ENCODE measurements at places on chromosomes 4 and X. TPM values are rescaled to one million over a fixed set of nuclear protein-coding genes. Genes with fewer than 3 reads are reported as not detected.
A peak's percentile ranks its signal among the peaks of the same experiment; 100 is the strongest.

DNA sequence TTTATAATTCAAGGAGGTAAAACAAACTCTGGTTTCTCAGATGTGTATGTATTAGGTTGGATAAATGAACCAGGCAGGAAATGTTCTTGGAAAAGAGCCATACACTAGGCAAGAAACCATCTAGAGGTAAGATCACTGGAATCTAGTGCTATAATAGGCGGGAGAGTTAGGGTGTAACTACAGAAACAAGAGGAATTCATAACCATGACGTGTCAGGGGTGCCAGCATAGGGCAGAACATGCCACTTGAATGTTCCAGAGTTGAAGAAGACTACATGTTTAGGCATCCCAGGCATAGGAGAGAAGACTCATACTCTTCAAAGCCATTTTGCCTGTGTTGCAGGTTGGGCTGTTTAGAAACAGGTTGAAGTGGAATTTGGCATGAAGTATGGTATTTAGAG, 198.7 kb downstream of the CCNG2 start:
- DNase-seq, result no peak

DNA sequence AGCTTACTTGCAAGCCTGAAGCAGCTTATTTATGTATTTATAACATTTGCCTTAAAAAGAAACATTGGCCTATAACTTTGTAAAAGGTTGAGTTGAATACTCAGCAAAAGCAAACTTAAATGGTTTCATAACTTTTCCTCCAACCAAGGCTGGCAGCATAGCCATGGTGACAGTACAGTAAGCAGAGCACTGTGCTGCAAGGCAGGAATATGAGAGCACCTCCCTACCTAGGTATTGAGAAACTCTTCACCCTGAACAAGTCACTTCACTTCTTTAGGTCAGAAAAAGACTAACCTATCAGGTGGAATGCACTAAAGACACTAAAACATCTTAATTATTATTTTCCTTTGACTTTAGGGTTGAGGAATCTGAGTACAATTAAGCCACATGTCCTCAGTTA, 63.9 kb upstream of the GYPA start:
- DNase-seq, result no peak

The ENPP6 gene
- not detected for total RNA-seq

DNA sequence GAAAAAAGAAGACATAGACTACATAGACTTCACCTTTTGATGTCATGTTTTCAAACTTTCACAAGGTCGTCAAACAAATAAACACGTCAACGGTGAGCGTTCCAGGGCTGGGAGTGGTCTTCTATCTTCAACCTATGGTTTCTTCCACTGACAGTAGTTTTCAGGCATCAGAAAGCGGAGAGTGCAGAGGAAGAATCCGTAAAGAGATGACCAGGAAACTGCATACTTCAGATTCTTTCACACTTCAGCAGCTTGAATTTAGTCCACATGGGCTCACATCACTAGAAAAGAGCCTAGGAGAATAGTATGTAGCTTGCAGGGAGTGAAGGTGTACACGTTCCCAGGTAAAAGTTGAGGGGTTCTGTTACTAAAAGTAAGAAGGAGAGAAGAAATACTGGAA, 58.5 kb downstream of the NPY1R start:
- DNase-seq, result no peak

DNA sequence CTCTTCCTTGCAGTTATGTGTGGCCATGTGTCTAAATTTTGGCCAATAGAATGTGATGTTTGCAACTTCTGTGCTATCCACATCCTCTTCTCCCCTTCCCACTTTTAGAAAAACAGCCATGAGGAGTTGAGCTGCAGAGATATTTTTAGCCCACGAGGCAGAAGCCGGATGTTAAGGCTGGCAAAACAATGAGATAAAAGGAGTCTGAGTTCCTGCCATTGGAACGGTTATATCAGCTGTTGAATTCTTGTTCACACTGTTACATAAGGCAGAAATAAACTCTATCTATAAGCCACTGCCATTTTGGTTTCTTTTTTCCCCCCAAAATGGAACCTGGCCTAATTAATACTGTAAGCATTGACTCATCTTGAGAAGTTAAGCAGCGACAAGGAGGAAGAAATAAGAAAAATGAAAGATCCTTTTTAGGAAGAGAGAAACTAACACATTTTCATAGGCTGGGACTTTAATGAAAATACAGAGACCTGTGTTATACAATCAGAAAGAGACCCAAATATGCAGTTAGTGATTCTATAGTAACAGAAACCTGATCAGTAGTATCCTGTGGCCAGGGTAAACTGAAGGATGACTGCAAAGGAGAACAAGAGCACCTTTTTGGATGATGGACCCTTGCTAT, 200.5 kb downstream of the INPP4B start:
- no peak for DNase-seq

The LRIT3 gene
- not detected for total RNA-seq

- no peak for DNase-seq
Observed at GRCh38 chr4:85573270-85573669, 98.3 kb downstream of the ARHGAP24 start.

- no peak for DNase-seq
Observed at GRCh38 chrX:106038625-106039024, at the start of gene SERPINA7. SERPINA7 (minus strand) TSS chrX:106038727; CDS start chrX:106037058, 1,669 bp downstream.

GRCh38 chr4:24793219-24794005, 2.0 kb upstream of the SOD3 start:
- DNase-seq, result no peak

GRCh38 chr4:47075262-47075661, 43.9 kb downstream of the GABRB1 start:
- no peak for DNase-seq

- no peak for DNase-seq
Observed at GRCh38 chrX:109624641-109625616, at the start of gene KCNE5. KCNE5 (minus strand) TSS chrX:109625172; CDS start chrX:109625020, 152 bp downstream.

DNA sequence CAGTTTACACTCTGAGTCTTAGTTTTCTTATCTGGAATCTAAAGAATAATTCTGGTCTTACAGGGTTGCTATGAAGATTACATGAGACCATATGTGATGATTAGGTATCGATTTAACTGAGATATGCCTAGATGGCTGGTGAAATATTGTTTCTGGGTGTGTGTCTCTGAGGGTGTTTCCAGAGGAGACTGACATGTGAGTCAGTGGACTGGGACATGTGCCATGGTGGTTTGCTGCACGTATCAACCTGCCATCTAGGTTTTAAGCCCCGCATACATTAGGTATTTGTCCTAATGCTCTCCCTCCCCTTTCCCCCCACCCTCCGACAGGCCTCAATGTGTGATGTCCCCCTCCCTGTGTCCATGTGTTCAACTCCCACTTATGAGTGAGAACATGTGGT, 186.0 kb upstream of the CXorf66 start:
- DNase-seq, result no peak

The DGKK gene
- total RNA-seq, result not detected

The AKAP14 gene
- not detected for total RNA-seq

DNA sequence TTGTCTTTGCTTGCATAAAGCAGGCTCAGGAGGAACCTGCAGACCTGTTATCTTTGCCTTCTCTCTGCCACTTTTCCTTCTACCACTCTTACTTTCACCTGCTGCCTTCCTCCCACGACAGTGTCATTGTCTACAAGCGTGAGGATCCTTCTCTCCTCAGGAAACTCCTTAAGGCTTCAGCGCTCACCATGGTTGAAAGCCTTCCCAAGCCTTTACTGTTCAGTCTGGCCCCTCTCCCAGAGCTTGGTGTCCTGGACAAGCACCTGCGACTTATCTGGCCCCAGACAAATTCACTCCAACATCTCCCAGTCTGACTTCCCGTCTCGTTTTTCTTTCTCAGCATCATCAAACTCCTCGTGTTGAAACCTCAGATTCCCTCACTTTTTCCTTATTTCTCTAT, 31.0 kb downstream of the CC2D2A start:
- DNase-seq, result no peak

DNA sequence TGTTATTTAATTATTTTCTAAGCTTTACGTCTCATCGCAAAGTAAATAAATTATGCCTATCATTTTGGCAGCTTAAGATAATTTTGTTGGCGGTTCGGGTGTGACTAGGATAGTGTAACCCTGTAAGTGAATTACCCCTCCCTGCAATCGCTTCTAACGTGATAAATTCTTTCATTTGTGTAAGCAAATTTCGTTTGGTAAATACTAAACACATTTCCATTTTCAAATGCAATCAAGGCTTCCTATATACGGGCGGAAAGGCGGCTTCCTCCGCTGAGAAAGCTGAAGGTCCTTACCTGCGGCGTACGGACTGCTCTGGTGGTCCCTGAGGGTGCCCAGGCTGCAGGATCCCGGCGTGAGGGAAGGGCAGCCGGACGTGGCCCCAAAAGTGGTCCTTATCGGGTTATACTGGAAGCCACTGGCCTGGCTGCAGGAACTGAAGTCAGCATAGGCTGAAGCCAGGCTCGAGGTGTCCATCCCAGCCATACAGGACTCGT, 403 bp downstream of the PHOX2B start:
- no peak for DNase-seq

GRCh38 chrX:111519215-111519614, 7.8 kb downstream of the SERTM2 start:
- no peak for DNase-seq

- DNase-seq, result no peak
Observed at GRCh38 chrX:40090961-40091360, 6.8 kb downstream of the BCOR start.

The TMEM47 gene
- total RNA-seq, result 36.2 TPM

The RHOH gene
- total RNA-seq, result not detected

The DNAAF6 gene
- not detected for total RNA-seq

DNA sequence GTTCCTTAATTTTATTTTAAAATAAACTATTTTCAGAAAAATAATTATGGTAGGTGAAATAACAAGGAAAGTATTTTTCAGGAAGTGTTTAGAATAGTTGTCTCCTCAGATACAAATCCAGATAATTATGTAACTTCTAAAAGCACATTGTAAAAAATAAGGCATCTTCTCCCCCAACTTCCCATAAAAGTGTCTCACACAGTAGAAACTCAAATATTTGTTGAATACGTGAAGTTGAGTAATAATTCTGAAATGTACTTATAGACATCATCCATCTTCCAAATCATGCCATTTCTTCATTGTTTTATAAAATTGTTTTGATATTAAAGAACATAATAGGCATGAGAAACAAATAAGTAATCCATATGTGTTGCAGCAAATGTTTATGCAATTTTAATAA, 18.0 kb downstream of the SHISA3 start:
- no peak for DNase-seq

The AWAT2 gene
- total RNA-seq, result 0.07 TPM

- no peak for DNase-seq
Observed at GRCh38 chr4:8435656-8436121, 4.8 kb downstream of the ACOX3 start.

The CXXC4 gene
- 0.04 TPM for total RNA-seq

- no peak for DNase-seq
Observed at GRCh38 chr4:85928775-85929591, 430.9 kb downstream of the MAPK10 start.

DNA sequence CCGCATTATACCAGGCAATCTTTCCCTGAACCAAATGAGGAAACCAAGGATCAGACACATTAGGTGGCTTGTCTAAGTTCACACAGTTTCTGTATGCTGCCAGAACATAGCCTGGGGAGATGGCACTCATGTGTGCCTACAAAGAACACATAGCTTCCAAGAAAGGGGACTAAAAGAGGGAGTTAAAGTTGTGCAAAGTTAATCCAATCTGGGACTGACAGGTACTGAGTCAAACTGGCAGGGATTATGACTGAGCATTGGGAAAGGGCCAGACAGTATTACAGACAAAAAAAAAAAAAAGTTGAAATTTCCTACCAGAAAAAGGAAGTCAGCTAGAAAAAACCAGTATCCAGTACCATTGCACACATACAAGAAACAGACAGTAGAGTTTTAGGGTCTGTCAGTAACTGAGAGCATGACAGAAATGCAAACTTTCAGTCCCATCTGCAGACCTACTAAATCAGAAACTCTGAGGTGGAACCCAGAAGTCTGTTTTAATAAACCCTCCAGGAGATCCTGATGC, 37.2 kb downstream of the ADAMTS3 start:
- no peak for DNase-seq

- DNase-seq, result no peak
Observed at GRCh38 chrX:47607091-47607490, 12.6 kb downstream of the SYN1 start.

GRCh38 chrX:70508296-70508911, 63.8 kb downstream of the DLG3 start:
- peak; percentile 7 for DNase-seq

- DNase-seq, result no peak
Observed at GRCh38 chrX:149799095-149799714, 17.5 kb downstream of the MAGEA9 start.

The RHOXF1 gene
- total RNA-seq, result not detected

GRCh38 chr4:181524499-181524898, 718.7 kb upstream of the TENM3 start:
- DNase-seq, result no peak

GRCh38 chr4:159268607-159269006, 165.7 kb downstream of the RAPGEF2 start:
- DNase-seq, result no peak

The FAM133A gene
- total RNA-seq, result not detected

The TMEM150C gene
- 4.4 TPM for total RNA-seq

The ETDB gene
- not detected for total RNA-seq

The CENPVL1 gene
- total RNA-seq, result not detected

The TENT5D gene
- total RNA-seq, result not detected

GRCh38 chrX:114717921-114718320, 134.0 kb downstream of the HTR2C start:
- no peak for DNase-seq

GRCh38 chr4:101156619-101157310, 190.6 kb downstream of the PPP3CA start:
- no peak for DNase-seq

The RTL9 gene
- total RNA-seq, result not detected

The GPR78 gene
- total RNA-seq, result not detected

- DNase-seq, result no peak
Observed at GRCh38 chr4:84529169-84529751, 30.2 kb upstream of the NKX6-1 start.

Data from pulmonary artery endothelial cell (primary cell).